ENCODE measurements at places on chromosomes 11 and 22.

DNA sequence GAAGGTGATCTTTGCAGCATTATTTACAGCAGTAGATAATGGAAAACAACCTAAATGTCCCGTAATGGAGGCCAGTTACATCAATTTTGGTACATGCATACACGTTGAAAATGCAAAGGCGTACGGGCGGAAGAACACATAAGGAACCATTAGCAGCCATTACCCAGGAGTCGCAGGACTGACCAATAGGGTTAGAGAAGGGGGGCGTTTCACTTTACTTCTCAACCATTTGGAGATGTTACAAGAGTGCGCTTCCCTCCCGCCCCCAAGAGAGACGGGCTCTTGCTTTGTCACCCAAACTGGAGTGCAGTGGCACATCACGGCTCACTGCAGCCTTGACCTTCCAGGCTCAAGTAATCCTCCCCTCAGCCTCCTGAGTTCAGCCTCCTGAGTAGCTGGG is 52.8 kb upstream of the SLC35C1 start:
- no peak for DNase-seq

DNA sequence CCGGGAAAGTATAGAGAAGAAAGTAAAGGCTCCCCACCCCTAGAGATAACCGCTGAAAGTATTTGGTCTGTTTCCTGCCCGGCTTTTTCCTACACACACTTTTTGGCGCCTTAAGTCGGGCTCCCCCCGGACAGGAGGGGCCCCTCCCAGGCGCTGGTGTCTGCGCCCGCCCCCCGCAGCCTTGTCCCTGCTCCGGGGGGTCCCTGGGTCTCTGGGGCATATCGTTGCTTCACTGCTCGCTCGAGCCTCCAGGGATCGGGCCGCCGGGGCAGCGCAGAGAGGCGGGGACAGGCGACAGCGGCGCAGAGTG is 928 bp upstream of the CRACR2B start:
- DNase-seq, result no peak

- peak; percentile 99 for DNase-seq
Observed at GRCh38 chr11:116499396-116500003, 273.3 kb downstream of the BUD13 start.

DNA sequence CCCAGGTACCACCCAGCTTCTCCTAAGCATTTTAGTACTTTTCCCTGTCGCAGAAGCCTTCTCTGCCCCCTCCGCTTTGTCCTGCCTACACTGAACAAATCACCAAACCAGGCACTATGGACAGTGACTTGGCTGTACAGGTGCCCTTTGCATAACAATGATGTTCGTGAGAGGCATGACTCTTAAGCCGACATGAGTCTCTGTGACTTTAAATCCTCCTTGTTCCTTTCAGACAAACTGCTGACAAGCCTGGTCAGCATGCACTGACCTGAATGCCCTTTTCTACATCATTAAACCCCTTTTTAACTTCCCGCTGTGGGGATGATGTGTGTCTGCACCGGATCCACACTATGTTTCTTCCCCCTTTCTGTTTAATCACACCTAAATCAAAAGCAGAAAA is 16.6 kb downstream of the CAVIN3 start:
- peak; percentile 67 for DNase-seq

DNA sequence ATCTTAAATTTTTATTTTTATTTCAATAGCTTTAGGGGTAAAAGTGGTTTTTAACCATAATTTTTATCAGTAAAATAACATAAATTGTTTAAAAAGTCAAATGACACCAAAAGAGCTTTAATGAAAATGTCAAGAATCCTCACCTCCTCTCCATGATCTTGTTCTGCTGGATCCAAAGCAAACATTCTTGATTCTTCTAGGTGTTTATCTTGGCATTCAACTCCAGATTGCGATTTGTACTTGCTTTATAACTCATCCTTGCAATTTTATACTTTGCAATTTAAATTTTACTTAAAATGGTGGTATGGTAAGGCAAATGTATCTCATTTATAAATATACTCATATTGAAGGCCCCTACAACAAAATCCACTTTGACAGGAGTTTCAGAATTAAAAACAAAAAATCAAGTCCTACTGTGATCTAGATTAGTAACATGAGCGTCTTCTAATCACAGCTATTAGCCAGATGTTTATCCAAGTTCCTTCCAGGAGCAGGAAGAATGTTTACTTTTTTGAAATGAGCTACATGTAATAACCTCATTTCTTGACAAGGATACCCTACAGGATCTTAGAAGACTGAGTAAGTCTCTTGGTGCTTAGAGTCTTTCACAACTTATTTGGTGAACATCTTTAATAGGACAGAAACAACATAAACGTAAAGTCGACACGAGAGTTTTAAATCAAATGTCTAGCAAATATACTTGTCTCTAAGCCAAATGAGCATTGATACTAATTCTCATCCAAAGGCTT is 72.4 kb upstream of the CARD18 start:
- no peak for DNase-seq

GRCh38 chr11:14619603-14620531 is 23.7 kb upstream of the PDE3B start:
- no peak for DNase-seq

DNA sequence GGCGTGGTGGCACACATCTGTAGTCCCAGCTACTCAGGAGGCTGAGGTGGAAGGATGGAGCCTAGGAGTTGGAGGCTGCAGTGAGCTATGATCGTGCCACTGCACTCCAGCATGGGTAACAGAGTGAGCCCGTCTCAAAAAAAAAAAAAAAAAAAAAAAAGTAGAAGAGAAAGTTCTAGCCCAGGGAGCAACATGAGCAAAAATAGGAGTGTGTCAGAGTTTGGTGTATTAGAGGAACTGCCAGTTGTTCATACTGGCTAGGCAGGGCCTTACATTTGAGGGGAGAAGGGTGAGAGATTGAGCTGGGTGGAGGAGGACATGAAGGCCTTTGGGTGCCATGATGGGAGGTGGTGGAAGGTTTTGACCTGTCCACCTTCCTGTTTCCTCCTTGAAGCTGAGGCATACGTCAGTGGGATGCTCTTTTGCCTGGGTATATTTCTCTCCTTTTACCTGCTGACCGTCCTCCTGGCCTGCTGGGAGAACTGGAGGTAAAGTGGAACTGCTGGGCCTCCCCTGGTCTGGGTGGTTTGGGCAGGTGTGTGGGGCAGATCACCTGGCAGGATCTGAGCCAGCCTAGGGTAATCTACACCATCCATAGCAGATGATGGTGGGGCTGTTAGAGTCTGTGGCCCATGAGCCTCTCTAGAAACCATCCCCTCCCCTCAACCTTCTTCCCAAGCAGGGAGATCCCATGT is 7.3 kb downstream of the SIDT2 start:
- DNase-seq, result no peak
